Mesothelial cell of epicardium (in vitro differentiated cells): ENCODE measurements at places on chromosomes 2 and 18.

- no peak for DNase-seq
Observed at GRCh38 chr18:23194997-23195957, 60.0 kb downstream of the CABLES1 start.

- DNase-seq = no peak
Observed at GRCh38 chr2:210522399-210522798, 34.0 kb upstream of the CPS1 start.

DNA sequence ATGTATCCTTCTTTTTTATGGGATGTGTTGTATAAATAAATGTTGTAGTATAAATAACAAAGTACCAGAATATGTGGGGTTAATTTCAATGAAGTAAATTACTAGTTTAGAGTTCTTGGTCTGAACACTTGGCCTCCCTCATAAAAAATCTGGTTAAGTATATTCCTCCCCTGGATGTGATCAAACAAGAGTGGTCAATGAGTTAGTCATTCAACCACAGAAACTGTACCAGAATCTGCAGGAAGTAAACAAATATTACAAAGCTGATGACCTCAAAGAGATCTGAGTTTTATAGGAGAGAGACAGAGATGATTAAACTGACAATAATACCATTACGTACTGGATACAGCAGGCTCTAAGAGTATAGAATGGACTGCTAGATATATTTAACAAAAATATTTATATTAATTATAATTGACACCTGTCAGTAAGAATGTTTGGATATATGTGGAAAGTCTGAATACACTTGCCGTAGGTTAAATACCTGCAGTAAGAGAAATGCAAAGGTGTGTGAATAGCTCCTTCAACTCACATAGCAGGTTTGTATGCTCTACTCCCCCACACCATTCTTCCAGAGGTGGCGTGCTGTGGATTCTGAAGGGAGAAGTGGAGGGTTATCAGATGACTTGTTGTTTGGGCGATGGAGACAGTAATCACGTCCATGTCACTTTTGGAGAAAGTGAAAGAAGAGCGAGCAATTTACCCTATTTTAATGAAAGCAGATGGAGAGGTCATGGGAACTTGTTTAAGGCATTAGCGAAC lies 108.3 kb upstream of the LRATD1 start:
- no peak for DNase-seq

DNA sequence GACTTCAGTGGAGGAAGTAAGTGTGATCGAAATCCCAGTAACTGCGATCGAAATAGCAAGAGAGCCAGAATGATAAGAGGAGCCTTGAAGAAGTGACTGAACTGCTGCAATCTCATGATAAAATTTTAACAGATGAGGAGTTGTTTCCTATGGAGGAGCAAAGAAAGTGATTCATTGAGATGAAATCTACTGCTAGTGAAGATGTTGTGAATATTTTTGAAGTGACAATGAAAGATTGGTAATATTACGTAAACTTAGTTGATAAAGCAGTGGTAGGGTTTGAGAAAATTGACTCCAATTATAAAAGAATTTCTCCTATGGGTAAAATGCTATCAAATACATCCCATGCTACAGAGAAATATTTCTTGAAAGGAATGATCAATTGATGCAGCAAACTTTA lies 780.6 kb downstream of the MBD2 start:
- DNase-seq = no peak
